ENCODE measurements at places on chromosomes 2 and 18.

DNA sequence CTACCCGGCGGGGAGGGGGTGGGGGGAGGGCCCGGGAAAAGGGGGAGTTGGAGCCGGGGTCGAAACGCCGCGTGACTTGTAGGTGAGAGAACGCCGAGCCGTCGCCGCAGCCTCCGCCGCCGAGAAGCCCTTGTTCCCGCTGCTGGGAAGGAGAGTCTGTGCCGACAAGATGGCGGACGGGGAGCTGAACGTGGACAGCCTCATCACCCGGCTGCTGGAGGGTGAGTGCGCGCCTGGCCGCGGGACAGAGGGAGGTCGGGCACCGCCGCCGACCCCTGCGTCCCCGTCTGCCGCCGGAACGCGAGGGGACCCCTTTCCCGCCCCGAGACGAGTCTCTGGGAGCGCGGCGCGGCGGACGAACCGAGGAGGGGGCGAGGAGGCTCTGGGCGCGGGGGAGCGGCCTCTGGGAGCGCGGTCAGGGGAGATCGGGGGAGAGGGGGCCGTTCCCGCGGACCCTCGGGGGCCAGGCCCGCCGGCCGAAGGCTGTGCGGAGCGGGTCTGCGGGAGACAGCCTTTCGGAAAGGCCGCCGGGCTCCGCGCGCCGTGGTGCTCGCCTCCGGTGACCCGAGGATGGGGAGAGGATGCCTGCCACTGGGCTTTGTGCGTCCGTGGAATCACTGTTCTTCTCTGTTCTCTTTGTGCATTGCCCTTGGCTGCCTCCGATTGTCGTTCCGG is 463 bp downstream of the PPP1CB start:
- no peak for DNase-seq

- no peak for DNase-seq
These were observed 105.5 kb downstream of the POLE4 start for GRCh38 chr2:75063906-75064305.

DNA sequence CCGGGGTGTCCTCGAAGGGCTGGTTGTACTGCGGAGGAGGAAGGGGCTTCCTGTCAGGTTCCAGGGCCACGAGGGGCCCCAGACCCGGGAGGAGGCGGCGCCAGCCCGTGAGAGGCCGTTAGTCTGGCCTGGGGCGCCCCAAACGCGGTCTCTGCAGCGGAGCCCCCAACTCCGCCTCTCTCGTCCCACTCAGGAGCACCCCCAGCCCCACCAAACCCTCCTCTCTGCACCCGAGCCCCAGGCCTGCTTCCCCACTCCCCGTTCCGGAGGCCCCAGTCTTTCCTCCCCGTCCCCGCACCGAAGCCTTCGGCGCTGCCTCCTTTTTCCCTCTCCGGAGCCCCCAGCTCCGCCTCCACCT is 473 bp downstream of the HJURP start:
- DNase-seq = no peak

- DNase-seq = no peak
These were observed 367.6 kb upstream of the GYPC start for GRCh38 chr2:126288362-126288761.

- no peak for DNase-seq
These were observed 15.0 kb upstream of the GPR17 start for GRCh38 chr2:127630864-127631540.

- no peak for DNase-seq
These were observed 7.0 kb downstream of the USP34 start for GRCh38 chr2:61463769-61464475.

GRCh38 chr2:102261467-102262135 is 49.8 kb upstream of the IL1RL1 start:
- no peak for DNase-seq

- no peak for DNase-seq
These were observed 197.5 kb downstream of the SCG2 start for GRCh38 chr2:223404616-223405015.

GRCh38 chr18:10440884-10441283 is 13.6 kb upstream of the APCDD1 start:
- DNase-seq = no peak

GRCh38 chr2:44275927-44276303 is 635 bp downstream of the SLC3A1 start:
- no peak for DNase-seq

DNA sequence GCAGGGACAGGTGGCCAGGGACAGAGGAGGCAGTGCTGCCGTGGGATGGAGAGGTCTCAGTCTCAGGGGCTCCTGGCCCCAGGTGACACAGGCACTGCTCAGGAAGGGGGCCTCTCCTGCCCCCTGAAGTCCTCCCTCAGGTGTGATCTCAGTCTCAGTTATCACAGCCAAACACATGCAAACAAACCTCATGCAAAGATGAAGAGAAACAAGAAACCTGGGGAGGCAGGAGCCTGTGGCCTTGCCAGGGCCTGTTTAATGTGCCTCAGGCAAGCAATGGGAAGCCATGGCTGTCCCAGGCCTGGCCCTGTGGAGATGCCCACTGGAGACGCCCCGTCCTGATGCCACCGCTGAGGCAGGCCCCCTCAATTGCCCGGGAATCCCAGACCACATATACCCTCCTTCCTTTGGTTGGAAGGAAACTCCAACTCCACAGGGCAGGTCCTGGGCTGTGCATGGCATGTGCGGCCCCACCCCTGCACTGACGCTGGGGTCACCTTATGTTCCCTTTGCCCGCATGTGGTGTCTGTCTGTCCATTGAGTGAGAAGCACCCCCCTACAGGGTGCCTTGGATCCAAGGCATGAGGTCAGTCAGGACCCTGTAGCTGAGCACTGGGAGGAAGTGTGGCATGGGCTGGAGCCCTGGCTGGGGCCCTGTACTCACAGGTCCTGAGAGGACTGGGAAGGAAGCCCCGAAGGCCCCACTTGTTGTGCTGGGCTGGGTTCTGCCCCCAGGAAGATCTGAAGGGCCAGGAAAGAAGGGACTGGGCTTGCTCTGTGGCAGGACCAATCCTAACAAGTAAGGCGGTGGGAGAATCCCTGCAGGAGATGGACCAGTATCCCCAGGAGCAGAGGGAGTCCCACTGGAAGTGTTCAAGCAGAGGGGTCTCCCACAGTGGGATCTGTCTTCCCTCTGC is 68.8 kb upstream of the RAB6C start:
- no peak for DNase-seq

DNA sequence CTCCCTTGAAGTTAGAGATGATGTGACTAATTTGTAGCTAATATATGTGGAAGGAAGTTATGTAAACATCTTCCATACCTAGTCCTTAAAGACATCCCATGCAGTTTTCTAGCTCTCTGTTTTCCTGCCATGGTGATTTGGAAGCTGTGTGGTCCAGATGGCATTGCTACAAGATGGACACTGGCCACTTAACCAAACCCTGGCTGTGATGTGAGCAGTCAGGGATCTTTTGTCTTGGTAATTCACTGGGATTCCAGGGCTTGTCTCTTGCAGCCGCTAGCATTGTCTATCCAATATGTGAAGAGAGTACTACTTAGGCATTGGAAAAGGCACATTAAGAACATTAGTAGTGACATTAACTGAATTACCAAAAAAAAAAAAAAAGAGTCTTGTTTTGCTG is 139.9 kb upstream of the DOCK10 start:
- DNase-seq = no peak

Data from CD4-positive, alpha-beta T cell treated with Interleukin-15 for 4 hours (primary cell).